ENCODE measurements at places on chromosomes 16 and 17.

DNA sequence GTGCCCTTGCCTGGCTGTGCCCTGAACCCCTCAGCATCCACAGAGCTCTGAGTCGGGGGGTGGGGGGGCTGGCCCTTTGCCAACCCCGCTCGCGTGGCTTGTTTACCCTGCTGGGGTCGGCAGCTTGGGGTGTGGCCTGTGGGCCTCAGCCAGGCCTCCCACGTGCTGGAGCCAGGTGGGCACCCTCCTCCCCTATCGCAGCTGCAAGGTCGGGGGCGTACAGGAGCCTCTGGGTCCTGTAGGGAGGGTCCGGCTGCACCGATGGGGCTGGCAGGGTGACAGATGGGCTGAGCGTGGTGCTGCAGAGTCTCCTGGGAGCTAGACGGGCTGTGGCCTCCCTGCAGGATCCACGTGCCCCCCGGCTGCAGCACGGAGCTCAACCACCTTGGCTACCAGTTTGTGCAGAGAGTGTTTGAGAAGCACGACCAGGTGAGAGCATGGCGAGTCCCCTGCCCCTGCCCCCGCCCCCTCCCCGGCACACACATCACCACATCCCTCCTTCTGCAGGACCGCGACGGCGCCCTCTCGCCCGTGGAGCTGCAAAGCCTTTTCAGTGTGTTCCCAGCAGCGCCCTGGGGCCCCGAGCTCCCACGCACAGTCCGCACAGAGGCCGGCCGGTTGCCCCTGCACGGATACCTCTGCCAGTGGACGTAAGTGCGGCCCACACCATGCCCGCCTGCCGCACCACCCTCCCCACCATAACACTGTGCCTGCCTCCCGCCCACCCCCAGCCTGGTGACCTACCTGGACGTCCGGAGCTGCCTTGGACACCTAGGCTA is 3.6 kb downstream of the RHOT2 start:
- peak; percentile 34 for DNase-seq

DNA sequence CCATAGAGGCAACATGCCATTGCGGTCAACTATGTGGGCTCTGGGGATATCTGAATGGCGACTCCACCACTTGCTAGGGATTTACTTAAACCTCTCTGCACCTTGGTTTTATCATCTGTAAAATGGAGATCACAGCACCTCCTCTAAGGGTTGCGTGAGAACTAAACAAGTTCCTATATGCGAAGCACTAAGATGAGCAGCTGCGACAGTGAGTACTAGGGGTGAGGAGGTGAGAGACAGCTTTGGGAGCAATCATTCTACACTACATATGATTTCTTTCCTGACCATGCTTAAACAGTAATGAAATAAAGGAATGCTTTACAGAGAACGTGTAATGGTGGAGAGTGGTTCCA is 61.4 kb downstream of the CREBBP start:
- DNase-seq: no peak

GRCh38 chr16:50994995-50995394 is 156.1 kb downstream of the SALL1 start:
- no peak for DNase-seq

GRCh38 chr17:8124350-8125153 is 646 bp upstream of the HES7 start:
- DNase-seq: no peak

DNA sequence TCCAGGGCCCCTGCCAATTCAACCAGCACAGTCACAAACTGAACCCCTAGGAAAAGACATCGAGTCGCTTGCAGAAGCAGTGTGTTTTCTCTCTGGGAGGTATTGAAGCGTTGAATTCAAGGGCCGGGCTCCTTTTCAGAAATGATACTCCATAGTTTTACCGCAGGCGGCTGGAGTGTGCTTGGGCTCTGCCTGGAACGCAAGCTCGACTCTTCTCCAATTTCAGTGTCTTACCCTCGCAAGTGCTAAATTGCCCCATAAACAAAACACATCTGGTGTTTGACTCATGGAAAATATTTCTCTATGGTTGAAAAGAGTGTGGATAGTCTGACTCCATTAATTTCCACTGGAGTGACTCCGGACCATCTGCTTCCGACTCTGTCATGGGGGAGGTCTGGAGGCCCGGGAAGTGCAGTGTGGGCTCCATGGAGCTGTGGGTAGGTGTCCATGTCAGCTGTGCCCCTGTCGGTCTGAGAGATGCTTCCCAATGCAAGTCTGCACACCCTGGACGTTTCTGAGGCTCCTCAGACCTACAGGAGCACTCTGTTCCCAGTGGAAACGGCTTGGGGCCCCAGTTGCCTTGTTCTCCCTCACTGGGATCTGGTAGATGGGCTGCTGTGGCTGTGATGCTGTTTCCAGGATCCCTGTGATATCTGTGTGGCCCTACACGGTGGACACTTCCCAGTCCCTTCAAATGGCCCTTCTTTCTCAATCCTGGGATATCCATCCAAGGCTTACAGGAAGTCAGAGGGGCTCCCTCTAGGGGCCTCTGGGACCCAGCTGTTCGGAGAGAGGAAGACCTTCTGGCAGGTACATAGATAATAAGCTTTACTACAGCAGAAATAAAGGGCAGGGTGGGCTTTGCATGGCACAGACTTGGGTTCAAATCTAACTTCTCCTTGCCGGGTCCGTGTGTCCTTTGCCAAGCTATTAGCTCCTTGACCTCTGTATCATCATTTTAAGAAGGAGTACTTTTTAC is 119.8 kb upstream of the CDH13 start:
- DNase-seq: peak; percentile 93

GRCh38 chr17:37547986-37548385 is 58.3 kb downstream of the DUSP14 start:
- no peak for DNase-seq

DNA sequence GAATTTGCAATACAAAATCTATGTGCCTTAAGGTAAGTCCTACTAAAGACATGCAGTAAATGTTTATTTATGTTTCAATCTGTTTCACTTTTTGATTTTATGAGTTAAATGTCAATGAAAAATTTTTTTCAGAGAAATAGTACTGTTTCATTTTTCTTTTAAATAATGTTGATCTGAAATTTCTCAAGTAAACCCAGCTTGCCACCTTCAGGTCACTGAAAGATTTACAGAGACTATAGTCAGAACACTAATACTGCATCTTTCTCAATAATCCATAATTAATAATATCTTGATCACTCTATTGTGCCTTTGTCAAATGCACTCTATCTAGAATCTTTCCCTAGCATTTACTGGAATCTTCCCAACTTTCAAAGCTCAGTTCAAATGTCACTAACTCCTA is 6.5 kb upstream of the DHX40 start:
- DNase-seq: no peak

DNA sequence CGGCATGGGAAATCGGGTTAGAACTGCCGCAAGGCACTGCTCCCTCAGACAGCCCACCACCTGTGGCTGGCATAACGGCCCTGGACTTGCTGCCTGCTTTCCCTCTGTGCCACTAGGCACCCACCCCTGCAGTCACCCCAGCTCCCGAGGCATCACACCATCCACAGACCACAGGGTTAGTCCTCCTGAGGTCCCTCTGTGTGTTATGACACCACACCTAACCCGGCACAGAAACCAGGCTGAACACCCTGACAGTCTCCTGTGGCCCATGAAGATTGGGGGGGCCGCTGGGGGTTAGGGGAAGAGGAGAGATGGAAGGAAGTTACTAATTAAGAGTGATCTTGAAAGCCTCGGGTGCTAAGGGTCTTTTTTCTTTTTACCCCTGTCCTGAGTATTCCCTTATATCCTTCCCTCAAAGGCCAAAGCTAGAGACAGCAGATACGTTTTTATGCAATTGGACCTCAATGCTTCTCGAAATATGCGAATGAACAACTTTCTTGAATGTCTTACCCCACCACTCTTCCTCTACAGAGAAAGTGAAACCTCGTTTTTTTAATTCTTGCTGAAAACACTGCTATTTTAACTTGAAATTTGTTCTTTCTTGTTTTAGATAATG is 7.0 kb downstream of the CYTH1 start:
- DNase-seq: no peak

DNA sequence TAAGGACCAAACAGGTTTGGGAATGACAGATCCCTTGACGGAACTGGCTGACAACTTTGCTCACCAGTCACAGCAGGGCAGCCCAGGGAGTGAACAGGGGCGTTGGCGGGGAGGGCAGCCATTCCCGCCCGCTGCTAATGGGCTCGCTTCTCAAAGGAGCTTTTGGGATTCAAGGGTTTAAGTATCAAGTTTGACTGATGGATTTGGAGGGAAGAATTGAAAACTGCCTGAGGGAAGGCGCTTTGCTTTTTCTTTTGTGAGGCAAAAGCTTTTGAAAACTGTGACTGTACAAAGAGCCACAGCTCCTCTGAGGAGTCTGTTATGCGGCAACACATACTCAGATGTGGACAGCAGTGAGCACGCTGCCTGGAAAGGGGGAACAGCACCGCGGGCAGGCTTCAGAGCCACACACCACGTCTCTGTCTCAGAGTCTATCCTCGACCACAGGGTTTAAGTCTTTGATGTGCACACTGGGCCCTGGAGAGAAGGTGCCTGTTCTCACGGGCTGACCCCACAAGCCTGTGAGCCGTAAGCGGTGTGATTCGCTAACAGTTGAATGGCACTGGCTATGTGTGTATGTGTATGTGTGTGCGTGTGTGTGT is 79.9 kb upstream of the HSBP1 start:
- DNase-seq: no peak

- DNase-seq: no peak
Measured at GRCh38 chr17:66737524-66737923, 97.4 kb upstream of the CACNG5 start.

GRCh38 chr17:82103553-82104451 is 5.8 kb upstream of the FASN start:
- DNase-seq: no peak

- DNase-seq: peak; percentile 53
Measured at GRCh38 chr16:88785106-88785924, at the start of gene PIEZO1. TSS of gene PIEZO1 (minus strand) at chr16:88785220. CDS start at chr16:88784964, 256 bp downstream.

GRCh38 chr17:74192950-74193781 is 10.3 kb upstream of the RPL38 start:
- DNase-seq: peak; percentile 97

- DNase-seq: no peak
Measured at GRCh38 chr16:64869781-64870180, 252.1 kb downstream of the CDH11 start.

DNA sequence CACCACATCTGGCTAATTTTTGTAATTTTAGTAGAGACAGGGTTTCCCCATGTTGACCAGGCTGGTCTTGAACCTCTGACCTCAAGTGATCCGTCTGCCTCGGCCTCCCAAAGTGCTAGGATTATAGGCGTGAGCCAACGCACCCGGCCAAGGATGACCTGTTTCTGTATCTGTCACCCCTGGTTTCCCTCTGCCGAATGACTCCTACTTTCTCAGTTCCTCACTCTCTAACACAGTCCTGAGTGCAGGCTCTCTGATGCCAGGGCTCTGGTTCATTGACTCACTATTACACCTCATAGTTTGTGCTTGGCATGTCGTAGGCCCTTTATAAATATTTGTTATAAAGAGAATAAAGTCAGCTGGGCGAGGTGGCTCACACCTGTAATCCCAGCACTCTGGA is 10.7 kb upstream of the PRPF8 start:
- no peak for DNase-seq

- no peak for DNase-seq
Measured at GRCh38 chr17:43879723-43880419, 27.5 kb downstream of the MPP2 start.

DNA sequence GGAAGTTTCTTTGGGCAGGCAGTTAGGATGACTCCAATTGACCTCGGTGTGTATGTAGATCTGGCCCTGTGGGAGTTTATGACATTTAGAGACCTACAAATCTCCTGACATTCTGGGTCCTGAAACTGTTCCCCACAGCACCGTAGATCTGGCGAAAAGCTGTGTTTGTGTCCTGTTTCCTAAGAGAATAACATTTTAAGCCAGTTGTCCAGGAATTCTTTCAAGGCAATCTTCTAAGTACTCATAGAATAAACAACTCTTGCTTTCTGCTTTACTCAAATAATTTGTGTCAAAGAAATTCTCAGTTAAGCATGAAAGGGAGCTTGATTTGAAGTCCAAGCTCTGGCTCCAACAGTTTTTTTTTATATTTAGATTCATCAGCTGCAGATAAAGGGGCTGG is 78.5 kb upstream of the ELAC2 start:
- DNase-seq: no peak

DNA sequence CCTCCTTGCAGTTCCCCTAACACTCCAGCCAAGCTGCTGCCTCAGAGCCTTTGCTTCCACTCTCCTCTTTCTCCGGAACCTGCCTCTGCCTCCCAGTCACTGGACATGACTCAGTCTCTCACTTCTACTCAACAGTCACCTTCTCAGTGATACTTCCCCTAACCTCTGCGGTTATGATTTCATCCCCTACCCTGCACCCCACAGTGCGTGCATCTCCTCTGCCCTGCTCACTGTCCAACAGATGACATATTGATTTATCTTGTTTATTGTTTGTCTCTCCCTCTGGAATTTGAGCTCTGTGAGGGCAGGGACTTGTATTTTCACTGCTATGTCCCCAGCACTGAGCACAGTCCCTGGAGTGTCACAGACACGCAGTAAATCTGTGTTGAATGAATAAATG is 100.7 kb downstream of the CYLD start:
- no peak for DNase-seq

- no peak for DNase-seq
Measured at GRCh38 chr16:88759245-88759975, 25.6 kb downstream of the PIEZO1 start.

DNA sequence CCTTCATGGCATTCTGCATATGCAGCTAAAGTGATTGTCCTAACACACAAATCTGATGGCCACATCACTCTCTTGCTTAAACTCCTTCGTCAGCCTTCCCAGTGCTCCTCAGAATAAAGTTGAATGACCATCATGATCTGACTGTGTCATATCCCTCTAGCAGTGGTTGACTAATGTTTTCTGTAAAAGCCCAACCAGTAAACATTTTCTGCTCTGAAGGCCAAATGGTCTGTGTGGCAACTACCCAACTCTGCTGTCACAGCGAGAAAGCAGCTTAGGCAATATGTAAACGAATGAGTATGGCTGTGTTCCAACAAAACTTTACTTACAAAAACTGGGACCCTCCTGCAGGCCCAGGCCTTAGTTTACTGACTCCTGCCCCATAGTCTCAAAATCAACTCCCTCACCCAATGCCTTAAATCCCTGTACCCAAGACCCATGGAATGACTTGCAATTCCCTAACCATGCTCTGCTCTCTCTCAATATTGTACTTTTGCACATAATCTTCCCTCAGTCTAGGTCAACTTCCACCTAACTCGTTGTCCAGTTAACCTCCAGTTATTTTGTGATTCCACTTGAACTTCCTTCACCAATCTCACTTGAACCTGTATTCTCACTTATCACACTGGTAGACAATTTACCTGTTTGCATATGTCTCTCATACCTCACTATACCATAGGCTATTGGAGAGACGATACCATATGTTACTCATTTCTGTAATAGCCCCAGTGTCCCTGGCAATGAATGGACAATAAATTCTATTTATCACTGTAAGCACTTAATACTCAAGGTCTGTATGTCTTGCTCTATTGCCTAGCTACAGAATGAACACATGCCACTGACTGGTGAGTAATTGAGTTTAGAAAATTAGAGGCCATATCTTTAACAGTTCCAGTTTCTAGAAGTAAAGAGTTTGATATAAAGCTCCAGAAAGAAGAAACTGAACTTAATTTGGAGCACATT is 29.1 kb downstream of the TMEM100 start:
- DNase-seq: no peak

- DNase-seq: peak; percentile 41
Measured at GRCh38 chr17:8832711-8833352, 33.7 kb upstream of the MFSD6L start.

- DNase-seq: no peak
Measured at GRCh38 chr16:57004387-57005250, 15.3 kb downstream of the NLRC5 start.
